Effector memory CD8-positive, alpha-beta T cell (primary cell): ENCODE measurements at places on chromosomes 2 and 18.
A peak's percentile ranks its signal among the peaks of the same experiment; 100 is the strongest.

- no peak for DNase-seq
Observed at GRCh38 chr2:64348386-64349130, 105.4 kb upstream of the LGALSL start.

GRCh38 chr2:101038455-101039255 is 36.6 kb downstream of the RPL31 start:
- DNase-seq = no peak

GRCh38 chr18:32552421-32553030 is 81.8 kb upstream of the GAREM1 start:
- peak; percentile 36 for DNase-seq

GRCh38 chr2:48914477-48915089 is 159.1 kb upstream of the LHCGR start:
- DNase-seq = no peak

DNA sequence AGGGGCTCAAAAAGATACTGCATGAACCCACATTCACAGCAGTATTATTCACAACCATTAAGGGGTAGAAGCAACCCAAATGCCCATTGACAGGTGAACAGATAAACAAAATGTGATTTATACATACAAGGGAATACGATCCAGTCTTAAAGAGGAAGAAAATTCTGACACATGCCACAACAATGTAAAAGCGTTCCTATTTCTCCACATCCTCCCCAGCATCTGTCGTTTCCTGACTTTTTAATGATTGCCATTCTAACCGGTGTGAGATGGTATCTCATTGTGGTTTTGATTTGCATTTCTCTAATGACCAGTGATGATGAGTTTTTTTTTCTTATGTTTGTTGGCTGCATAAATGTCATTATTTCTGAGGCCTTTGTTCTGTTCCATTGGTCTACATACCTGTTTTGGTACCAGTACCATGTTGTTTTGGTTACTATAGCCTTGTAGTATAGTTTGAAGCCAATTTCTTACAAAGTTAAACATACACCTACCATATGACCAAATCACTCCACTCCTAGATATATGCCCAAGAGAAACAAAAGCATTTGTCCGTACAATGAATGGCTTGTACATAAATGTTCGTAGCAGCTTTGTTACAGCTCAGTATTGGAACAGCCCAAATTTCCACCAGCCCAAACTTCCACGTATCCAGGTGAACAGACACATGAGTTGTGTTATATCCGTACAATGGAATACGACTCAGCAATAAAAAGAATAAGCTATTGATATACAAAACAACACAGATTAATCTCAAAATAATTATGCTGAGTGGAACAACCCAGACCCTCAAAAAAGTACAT is 85.1 kb downstream of the TMEM131 start:
- DNase-seq = no peak

DNA sequence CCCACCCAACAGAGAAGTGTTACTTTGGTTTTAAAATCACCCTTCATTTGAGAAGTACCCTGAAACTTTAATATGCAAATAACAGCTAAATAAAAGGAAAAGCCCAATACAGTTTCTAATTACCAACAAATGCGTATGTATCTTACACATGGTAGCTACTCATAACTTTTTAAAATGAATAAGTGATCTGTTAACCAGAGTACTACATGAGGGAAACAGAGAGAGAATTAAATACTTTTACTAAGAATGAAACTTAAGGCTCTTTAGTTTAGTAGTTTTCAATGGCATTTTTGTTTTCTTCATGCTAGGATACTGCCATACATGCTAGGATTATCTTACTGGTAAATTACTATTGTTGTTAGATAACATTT is 39.1 kb upstream of the NABP1 start:
- DNase-seq = no peak

- DNase-seq = no peak
Observed at GRCh38 chr2:165544897-165545296, 75.4 kb downstream of the CSRNP3 start.

- no peak for DNase-seq
Observed at GRCh38 chr18:60247103-60247502, 125.5 kb downstream of the MC4R start.

DNA sequence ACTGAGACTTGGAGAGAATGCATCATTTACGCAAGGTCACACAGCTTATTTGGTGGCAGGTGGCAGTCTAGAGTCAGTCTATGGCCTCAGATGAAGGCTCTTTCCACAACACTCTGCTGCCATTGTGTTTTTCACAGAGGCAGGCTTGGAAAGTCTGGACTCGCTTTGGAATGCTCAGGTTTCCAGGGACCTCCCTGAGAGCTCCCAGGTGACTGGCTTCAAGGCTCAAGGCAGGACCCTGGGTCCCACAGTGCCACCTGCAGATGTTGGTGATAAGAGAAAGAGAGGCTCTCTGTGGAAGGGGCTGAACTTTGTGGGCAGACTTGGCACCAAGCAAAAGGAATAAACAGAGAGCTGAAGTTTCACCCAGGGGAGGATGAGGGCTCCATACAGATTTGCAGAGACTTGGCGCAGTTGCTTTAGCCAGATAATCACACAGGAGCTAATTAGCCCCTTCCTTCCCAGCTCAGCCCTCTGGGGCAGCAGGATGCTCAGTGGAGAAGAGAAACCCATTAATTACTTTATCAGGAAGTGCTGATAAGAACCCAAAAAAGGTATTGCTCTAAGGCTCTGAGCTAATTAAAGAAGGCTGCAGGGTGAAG is 103.5 kb downstream of the LBH start:
- DNase-seq = no peak

DNA sequence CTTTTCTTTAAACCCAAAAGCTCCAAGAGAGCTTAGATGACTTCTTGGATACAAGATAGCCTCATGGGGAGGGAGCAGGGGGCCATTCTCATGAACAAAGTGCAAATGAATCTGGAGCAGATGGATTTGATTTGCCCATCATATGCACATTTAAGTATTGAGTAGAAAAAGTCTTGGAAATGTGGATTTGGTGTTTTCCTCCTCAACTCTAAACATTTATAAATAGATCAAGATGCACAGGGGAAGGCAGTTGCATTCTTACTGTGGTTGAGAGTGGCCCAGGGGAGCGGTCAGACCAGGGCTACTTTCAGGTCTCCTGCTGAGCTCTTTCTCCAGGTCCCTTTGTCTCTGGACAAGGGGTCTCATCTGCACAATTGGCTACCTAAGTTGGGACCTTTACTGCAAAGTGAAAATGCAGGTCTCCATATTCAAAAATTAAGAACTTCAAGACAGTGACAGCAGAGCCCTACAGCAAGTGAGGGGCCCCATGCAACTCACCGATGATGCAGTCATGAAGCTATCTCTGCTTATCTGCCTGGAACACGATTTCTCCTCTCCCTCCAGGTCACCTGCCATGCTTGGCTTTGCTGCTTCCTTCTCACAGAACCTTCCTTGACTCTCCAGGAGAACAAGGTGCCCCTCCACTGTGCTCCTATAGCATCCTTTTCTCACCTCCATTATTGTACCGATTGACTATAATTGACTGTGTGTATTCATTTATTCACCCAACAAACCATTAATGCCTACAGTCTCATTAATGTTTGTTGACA is 145.4 kb downstream of the LPIN1 start:
- DNase-seq = no peak

DNA sequence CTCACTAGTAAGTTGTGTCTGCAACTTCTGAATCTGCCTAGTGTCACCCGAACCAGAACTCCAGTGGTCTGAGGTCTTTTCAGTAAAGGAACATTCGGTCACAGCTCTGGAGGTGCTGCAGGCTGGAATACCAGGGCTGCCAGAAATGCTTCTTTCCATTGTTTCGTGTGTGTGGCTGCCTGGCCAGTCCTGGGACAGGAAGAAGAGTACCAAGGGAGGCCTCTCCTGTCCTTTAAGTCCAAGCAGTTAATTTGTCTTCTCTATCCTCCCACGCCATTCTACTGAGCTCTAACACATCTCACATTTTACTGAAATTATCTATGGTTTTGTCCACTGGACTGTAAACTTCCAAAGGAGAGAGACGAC is 196.0 kb downstream of the LNPK start:
- DNase-seq = no peak

- no peak for DNase-seq
Observed at GRCh38 chr18:45071956-45072355, 391.3 kb downstream of the SETBP1 start.

DNA sequence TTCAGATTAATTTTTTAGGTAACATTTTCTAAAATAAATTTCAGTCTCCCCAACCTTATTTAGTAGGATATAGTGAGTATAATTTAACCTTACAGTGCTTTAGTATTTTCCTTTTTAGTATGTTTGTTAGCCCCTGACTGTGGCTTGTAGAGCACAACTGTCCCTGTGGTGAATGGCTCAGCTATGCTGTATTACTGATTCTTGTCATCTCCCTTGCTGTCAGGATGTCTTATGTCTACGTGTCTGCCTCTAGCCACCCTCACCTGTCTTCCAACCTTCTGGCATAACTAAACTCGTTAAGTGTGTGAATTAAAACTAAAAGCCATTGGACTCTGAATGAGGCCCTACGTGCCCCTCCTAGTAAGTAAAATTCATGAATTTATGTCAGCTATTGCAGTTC is 18.4 kb downstream of the MRPS9 start:
- no peak for DNase-seq

DNA sequence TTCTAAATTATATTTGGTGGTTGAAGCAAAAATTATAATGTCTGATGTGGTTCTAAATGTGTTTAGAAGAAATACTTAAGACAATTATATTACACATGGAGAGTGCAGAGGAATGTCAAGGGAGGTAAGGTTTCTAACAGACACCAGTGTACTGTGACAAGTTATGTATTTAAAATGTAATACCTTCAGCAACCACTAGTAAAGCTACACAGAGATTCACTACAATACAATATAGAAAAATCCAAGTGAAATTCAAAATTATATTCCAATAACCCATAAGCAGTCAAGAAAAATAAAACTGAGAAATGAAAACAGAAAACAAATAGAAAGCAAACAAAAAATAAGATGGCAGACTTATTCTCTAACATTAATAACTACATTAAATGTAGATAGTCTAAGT is 249.5 kb upstream of the KLHL14 start:
- no peak for DNase-seq

DNA sequence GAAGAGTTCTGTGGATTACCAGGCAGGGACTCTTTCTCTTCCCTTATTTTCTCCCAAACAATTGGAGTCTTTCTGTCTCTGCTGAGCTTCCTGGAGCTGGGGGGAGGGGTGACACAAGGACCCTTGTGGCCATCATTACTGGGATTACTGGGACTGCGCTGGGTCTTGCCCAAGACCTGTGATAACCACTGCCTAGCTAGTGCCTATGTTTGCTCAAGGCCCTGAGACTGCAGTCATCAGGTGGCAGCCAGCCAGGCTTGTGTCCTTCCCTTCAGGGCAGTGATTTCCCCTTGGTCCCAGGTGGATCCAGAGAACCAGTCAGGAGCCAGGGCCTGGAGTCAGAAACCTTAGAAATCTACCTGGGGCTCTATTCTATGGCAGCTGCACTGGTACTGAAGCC is 355.6 kb downstream of the PARD3B start:
- no peak for DNase-seq

DNA sequence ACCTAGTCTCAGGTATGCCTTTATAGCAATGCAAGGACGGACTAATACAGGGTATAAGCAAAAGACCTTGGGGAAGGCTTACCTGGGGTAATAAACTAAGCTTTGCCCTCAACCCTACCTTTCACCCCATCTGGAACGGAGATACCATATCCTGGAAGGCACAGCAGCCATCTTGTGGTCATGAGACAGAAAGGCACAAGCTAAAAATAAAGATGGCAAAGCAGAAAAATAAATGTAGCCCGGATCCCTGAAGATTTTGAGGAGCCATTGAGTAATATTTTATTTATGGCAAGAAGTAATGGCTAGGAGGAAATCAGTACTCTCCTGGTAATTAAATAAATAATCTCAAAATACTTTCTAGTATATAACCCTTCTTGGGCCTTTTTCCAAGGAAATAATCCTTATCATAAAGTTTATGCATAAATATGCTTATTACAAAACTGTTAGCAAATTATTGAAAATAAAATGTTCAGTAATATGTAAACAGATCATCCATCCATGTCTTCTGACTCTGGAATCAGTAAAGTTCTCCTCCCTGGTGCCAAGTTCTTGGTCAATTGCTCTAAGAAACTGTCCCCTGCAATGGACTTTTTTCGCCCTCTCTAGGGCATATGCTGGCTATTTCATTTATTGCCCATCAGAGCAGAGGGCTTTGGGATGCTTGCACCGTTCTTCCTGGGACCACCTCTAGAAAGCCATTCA is 198.7 kb downstream of the SPP2 start:
- DNase-seq = no peak

DNA sequence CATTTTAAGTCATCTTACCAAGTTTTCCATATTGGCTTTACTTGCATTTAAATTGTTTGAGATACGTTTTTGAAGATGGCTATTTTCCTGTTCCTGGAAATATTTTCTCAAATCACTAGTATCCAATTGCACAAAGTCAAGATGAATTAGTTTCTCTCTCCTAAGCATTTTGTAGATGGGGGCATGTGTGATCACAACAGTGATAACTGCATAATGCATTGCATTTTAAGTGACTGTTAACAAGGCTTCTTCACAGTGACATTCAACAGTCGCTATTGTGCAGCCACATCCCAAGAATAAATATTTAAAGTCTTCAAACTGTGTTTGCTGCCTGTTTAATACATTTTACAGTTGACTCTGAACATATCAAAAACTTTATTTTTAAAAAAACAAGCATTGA is 694.2 kb upstream of the CDH7 start:
- no peak for DNase-seq

GRCh38 chr2:152049541-152049940 is 49.3 kb downstream of the CACNB4 start:
- no peak for DNase-seq

DNA sequence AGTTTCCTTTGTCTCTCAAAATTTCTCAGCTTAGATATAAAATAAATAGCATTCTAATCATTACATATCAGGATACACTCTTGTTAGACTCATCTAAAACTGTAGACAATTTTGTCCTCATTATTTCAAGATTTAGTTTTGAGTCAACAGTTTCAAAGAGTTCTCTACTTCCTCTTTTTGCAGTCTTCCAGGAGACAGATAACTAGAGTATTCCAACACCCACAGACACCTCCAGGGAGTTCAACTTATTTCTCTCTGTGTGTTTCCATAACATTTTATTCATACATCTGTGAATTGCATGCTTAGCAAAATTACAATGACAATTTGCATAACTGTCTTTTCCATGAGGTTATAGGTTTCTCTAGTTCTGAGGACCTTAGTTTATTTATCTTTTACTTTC is 166.6 kb upstream of the HNMT start:
- no peak for DNase-seq

GRCh38 chr2:26811261-26811660 is 25.4 kb downstream of the CENPA start:
- no peak for DNase-seq

GRCh38 chr2:109029490-109030201 is 40.6 kb upstream of the EDAR start:
- DNase-seq = no peak

- DNase-seq = no peak
Observed at GRCh38 chr2:236081171-236081570, 87.0 kb downstream of the GBX2 start.
